GM12865 (cell line): ENCODE measurements at places on chromosomes 2 and 18.
A peak's percentile ranks its signal among the peaks of the same experiment; 100 is the strongest.

GRCh38 chr2:156727867-156728266 is 291.7 kb downstream of the GPD2 start:
- no peak for DNase-seq

DNA sequence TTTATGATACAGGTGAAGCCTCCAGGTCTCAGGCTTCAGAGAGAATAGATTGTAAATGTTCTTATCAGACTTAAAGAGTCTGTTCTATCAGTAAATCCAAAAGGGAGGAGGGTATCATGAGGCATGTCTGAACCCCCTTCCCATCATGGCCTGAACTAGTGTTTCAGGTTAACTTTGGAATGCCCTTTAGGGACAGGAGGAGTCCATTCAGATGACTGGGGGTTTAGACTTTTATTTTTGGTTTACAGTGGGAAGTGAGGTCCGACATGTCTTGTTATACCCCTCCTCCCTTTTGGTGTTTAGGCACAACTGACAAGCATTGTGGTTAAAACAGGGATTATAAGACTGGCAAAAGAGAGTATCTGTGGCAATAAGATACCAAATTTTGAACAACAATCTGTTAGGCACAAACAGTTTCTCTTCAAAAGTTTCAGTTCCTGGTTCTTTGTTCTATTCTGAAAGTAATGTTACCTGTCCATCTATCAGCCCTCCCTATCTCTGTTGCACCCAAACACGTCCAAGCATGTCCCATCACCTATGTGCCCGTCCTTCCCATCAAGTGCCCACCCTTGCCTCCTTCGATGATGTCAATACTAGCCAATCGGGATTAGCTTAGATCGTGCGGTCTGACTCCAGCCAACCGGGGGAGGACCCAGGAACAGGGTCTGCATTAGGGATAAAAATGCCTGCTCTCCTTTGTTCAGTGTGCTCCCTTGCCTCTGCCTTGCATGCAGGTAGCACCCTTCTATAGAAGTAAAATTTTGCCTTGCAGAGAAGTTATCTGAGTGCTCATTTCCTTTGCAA is 16.4 kb downstream of the TCF23 start:
- DNase-seq = peak; percentile 58

GRCh38 chr2:175362331-175362730 is 180.8 kb upstream of the ATP5MC3 start:
- DNase-seq = no peak

GRCh38 chr2:168528469-168528868 is 72.4 kb downstream of the CERS6 start:
- no peak for DNase-seq

- DNase-seq = no peak
Observed at GRCh38 chr2:10841547-10842219, 29.1 kb upstream of the PDIA6 start.

DNA sequence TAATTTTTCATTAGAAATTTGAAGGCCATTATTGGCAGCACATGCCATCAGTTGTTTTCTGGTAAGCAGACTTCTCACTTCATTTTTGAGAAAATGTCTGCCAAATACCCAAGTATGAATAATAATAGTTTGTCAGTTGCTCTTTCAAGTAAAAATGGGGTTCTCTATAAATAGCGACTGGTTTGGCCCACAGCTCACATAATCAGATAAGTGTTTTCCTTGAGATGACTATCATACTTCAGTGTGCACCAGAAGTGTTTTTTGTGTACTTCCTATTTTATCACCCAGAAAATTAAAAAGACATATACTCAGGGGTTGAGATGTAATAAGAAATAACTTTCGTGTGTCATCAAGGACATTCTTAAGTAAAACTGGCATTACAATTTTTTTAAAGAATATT is 147.1 kb downstream of the PHLPP1 start:
- no peak for DNase-seq

DNA sequence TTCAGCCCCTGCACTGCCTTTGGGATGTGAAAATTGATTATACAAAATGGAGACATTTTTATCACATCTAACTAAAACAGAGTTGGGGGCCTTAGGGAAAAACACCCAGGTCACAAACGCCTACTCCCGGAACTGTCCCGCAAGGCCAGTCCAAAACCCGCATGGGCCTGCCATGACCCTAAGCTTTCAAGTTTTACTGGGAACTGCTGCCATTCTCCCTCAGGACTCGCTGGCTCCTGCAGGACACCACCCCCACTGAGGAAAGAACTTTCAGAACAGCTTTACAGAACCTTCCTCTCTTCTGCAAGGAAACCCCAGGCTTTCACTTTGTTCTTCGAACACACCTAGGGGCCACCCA is 320.4 kb upstream of the HS6ST1 start:
- no peak for DNase-seq

- DNase-seq = no peak
Observed at GRCh38 chr2:230312638-230313037, 14.4 kb upstream of the SP140L start.

- DNase-seq = no peak
Observed at GRCh38 chr18:56545464-56545863, 92.9 kb downstream of the TXNL1 start.

DNA sequence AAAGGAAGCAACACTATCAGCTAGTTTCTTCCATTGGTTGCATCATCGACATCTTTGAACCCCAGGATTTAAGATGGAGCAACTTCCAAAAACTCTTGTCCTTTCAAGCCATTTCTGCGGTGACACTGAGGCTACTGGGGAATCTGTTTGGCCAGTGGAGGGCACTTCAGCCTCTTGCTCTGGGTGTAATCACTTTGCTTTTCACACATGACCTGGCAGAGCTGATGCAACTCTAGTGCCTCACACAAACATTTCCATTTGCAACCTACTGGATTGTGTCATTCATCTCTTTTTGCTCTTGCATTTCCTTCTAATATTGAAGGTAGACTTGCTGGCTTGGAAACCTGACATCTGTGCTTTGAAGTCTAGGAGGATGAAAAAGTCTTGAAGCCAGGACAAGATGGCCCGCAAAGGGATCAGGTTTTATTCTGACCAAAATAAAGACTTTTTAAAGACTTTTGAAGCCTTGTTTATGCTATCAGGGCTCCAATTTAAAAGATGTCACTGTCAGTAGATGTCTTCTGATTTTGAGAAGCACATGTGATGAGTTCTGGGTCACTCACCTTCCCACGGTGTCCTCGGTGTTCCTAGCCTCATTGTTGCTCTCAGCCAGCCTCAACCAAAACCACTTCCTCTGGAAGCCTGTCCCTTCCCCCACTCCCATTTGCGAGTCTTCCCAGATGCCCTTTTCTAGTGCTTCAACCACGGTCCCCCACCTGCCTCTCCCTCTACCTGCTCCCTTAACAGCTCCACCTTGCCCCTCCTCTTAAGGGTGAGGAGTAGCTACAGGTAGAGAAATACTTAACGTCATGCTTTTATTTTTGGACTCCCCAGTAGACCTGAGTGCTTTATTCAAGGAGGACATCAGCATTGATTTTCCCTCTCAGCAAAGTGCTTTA is 69.7 kb upstream of the KCNE4 start:
- DNase-seq = peak; percentile 61

DNA sequence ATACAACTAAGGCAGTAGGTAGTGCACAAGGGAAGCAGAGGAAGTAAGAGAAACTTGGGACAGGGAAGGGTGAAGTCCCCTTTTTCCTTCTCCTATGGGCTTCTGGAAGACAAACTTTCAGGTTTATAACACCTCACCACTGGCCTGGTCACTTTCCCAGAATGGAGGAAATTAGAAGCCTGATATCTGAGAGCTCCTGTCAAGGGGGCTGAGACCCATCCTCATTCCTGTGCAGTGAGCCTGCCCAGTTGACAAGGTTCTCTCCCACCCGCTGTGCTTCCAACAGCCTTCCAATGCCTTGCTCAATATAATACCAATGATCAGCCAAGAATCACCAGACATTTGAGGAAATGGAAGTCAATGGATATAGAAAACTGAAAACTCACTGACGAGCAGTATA is 100.4 kb upstream of the YPEL5 start:
- no peak for DNase-seq

- no peak for DNase-seq
Observed at GRCh38 chr2:105455488-105456003, 56.7 kb upstream of the FHL2 start.

DNA sequence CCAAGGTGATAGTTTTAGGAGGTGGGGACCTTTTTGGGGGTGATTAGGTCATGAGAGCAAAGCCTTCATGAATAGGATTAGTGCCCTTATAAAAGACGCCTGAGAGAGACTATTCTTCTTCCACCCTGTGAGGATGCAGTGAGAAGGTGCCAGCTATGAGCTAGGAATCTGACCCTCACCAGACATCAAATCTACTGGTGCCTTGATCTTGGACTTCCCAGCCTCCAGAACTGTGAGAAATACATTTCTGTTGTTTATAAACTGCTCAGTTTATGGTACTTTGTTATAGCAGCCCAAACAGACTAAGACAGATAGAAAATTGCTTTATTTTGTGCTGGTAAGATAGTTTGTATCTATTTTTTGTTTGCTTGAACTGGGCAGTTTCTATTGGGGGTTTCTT is 40.1 kb downstream of the PHLPP1 start:
- no peak for DNase-seq

DNA sequence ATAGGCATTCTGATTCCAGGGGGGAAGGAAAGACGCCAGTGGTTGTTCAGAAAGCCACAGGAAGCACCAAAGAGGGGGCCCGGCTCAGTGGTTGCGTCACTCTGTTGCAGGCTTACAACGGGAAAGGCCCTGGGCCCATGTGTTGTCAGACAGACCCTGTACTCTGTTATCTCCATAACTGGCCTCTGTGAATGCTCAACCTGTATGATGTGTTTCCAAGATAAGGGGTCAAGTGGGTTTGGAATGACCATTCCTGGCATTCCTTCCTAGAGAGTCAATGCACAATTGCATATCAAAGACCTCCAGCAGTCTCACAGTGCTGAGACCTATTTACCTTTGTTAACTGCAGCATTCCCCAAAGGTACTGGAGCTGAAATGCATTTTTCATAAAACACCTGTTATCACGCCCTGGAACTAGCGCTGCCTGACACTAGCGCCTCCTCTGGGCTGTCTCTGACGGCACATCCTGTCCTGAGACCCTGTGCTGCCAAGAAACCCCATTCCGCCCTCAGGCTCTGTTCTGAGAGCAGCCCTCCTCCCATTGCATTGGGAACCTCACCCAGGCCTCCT is 13.2 kb upstream of the LRRFIP1 start:
- no peak for DNase-seq

GRCh38 chr2:216344206-216344949 is 27.9 kb downstream of the MARCHF4 start:
- no peak for DNase-seq

DNA sequence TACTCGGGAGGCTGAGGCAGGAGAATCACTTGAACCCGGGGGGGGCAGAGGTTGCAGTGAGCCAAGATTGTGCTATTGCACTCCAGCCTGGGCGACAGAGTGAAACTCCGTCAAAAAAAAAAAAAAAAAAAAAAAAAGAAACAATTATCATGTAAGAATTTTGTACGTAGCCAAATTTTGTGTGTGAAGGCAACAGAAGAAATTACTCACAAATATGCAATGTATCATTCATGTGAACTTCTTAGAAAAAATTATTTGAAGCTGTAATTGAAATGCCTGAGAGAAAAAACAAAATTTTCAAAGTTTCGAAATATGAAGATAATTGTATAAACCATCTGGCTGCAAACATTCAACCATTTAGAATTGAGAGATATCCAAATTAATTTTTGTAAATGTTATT is 204.8 kb upstream of the PARD3B start:
- DNase-seq = no peak

DNA sequence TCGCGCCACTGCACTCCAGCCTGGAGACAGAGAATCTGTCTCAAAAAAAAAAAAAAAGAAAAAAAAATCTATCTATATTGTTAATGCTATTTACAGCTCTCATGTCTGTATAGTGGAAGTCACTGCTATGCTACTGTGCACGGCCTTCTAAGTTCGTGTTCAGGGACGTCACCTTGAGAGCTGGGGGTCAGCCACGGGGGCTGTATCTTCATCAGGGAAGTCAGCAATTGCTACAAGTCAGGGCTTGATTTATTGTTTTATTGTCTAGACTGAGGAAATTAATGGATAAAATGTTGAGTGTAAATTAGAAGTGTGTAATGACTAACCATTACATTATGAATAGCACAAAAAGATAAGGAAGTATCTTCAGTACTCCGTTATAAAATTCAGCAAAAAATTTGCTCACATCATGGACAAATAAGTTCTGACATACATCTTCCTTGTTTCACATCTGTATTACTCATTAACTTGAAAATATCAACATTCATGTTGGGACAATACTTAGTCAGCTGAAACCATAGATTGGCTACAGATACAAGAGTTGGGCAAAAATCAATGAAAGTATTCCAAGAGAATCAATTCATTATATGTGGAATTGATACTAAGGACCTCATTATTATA is 136.6 kb upstream of the SEC11C start:
- no peak for DNase-seq

DNA sequence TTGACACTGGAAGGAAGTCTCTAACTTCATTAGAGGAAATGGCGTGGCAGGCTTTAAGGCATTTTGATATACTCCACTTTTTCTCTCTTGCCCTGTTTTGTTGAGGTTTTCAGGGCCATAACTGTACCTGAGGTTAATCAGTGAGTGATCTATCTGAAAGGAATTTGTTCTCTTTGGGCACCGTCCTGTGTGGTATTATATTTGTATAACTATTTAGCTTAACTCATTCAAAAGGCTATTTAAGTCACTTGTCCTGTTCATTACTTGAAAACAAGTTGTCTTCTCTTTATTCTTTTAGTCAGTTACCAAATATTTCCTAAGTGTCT is 180.4 kb downstream of the NEDD4L start:
- no peak for DNase-seq

DNA sequence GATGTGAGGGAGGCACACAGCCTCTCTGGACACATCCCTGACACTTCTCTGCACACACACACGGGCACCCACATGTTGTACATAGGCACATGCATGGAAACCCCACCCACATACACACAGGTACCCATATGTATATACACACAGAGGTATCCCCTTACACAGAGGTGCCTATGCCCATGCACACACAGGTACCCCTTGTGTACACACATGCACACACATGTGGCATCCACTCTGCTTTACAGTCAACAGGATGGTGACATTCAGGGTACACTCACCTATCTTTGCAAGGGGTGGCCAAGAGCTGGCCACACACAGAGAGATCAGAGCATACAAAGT is 59.5 kb downstream of the FAM168B start:
- no peak for DNase-seq

- DNase-seq = peak; percentile 39
Observed at GRCh38 chr2:95300450-95300849, 3.3 kb downstream of the KCNIP3 start.
